ENCODE measurements at places on chromosomes 4 and X.

GRCh38 chrX:39944416-39944815 lies 153.3 kb downstream of the BCOR start:
- DNase-seq, result no peak

- DNase-seq, result no peak
Observed at GRCh38 chr4:54668014-54668611, 10.4 kb downstream of the KIT start.

DNA sequence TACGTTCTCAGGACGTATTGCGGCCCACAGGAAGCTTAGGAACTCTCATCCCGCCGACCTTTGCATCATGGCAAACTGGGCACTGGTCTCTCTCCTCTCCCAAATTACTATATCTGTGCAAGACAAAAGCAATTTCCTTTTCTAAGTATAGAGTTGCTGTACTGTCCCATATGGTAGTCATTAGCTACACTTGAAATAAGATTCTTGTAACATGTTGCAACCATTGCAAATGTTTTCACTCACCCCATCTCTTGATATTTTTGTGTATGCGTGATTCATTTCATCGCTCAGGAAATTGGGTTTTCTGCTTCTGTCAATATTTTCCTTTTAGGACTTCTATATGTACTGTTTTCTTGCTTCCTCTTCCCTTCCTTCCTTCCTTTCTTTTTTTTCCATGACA lies 15.7 kb downstream of the ARMCX6 start:
- no peak for DNase-seq

DNA sequence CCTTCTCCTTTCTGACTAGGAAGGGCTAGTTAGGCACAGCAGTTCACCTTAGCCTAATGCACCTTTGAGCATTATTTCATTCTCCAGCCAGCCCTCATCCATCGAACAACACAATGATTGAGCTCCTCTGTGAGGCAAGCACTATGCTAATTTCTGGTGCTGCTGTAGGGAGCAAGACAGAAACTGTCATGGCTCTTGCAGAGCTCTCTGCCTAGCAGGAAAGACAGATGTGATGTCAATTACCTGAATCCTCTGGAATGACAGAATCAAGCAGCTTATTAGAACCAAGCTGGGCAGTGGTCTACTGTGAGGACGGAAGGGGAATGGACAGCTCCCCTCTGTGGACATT lies 256.1 kb upstream of the NOCT start:
- DNase-seq, result no peak

- DNase-seq, result no peak
Observed at GRCh38 chrX:10554612-10555270, 65.6 kb downstream of the MID1 start.

- no peak for DNase-seq
Observed at GRCh38 chr4:101044766-101045165, 302.6 kb downstream of the PPP3CA start.

DNA sequence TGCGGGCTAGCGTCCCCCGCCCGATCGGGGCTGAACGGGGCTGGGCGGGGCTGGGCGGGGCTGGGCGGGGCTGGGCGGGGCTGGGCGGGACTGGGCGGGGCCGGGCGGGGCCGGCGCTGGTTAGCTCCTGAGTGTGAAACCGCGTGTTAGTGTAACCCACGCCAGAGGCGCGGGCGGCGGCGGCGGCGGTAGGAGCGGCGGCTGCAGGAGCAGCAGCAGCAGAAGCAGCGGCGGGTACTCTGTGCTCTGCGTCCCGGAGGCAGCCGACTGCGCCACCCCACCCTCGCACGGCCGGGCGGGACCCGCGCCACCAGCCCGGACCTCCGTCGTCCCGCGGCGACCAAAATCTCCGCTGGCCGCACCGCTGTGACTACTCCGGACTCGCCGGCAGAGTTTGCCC lies 128.1 kb downstream of the LAS1L start:
- DNase-seq, result no peak

DNA sequence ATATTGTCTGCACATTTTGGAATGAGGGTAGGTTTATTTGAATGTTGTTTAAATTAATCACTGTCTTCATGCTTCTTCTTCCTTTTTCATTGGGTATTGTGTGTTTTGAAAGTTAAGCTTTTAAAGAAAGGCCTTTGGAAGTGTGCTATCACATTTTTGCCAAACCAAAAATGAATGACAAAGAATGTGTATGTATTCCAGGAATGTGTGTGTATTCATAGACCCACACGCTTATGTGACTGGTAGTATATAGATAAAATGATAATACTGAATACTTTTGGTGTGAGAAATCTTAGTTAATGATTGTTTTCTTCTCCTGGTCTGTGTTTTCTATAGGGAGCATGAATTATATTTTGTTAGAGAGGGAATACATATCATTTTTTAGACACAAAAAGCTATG lies 404.4 kb downstream of the TLL1 start:
- DNase-seq, result no peak

GRCh38 chrX:77450415-77450814 lies 3.2 kb downstream of the FGF16 start:
- no peak for DNase-seq

DNA sequence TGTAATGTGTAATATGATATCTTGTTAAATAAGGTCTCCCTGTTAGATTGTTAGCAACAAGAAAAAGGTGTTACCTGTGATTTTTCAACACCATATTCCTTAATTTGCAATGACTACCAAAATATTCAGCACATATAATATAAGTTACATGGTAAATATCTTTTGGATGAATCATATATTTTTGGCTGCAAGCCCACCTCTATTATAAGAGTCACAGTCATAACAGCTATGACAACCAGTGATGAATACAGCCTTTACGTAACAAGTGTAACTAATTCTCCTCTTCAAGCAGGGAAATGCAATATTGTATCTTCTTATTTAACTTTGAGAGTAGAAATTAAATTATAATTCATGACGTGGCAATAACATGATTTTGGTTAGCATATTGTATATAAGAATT lies 187.0 kb downstream of the NLGN4X start:
- no peak for DNase-seq

DNA sequence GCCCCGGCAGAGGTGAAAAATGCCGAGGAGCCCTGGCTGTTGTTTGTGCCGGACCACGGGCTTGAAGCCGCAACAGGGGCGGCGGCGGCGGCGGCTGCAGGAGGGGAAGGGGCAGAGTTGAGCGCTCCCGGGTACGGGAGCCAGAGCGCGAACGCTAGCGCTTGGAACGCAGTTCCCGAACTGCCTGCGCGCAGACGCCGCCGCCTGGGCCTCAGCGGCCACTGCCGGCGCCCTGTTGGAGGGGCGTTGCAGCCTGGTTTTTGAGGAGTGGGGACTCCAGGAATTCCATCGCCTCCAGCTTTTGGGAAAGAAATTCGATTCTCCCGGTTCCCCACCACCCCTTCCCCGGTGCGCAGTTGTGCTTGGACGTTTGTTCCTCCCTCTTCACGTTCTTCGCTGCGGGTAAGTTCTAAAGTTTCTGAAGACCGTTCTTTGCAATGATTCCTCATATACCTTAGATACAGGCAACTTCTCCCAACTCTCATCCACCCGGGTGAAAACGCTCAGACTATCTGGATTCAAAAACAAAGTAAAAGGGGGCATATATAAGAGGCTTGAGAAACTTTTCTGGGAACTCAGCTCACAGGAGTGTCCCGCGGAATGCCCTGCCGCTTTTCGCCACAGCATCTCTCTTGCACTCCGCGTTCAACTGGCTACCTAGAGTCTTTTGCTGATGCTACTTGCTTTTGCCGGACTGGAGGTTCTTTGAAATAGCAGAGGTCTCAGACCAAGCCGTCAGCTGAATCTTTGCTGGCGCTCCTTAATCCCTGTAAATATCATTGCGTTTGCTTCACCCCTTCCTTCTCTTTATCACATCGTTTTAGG lies 1.0 kb downstream of the FAT4 start:
- peak; percentile 7 for DNase-seq

DNA sequence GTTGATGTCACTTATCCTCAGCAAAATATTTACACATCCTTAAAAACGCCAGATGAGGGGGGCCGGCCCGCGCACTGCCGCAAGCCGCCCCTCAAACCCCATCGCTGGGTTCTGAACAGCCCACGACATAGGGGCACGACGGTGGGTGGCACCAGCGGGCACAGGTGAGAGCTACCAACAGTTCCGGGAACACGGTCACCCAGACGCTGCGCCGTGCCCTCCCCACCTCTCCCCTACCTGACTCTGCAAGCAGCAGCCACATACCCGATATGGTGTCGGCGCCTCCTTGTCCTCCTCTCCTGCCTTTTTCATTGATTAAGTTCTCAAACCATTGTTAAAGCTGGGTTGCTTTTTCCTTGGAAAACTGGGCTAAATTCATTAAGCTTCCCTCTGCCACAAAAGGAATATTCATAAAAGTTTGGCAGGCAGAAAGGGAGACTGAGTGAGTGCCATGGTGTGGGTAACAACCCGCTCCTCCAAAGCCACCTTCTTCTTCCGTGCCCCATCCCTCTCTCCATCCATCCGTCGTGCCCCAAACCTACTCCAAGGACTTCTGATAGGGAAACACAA lies 1.4 kb downstream of the RAI2 start:
- no peak for DNase-seq

DNA sequence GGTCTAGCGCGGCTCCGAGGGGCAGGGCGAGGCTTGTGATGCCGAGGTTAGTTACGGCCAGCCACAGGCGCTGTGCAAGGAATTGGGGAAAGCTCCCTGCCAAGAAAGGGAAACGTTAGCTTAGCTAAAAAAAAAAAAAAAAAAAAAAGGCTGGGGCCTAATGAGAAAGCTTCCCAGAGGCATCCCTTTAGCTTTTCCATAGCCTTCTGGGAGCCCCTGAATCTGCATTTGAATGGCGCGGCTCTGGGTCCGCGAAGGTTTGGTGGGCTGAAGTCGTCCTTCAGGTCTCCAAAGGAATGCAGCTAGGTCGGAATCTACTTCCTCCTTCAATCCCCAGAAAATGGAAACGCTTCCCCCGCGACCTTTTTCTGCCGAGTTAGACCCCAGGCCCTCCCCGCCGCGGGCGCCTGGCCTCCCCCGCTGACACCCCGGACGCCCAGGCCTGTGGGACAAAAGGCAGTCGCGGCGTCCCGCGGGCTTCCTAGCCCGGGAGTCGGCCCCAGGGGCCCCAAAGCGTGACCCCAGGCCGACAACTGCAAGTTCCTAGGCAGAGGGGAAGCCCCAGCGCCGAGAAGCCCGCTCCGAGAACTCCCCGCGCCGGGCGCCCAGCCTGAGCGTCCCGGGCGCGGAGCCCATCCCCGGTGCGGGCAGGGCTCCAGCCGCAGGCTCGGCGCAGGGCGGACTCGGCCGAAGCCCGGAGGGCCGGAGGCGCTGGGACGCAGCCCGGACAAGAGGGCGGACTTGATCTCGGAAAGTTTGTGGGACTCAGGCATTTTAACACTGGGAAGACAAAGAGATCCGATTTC lies 605 bp upstream of the FAT1 start:
- DNase-seq, result peak; percentile 54

- DNase-seq, result no peak
Observed at GRCh38 chr4:183831683-183832082, 73.4 kb upstream of the STOX2 start.

GRCh38 chrX:134191281-134191680 lies 45.7 kb upstream of the CCDC160 start:
- no peak for DNase-seq

- no peak for DNase-seq
Observed at GRCh38 chr4:13601048-13601447, 26.5 kb downstream of the BOD1L1 start.

GRCh38 chr4:80926891-80927290 lies 103.6 kb upstream of the BMP3 start:
- DNase-seq, result peak; percentile 0

- no peak for DNase-seq
Observed at GRCh38 chr4:156547439-156547838, 424.2 kb downstream of the PDGFC start.

DNA sequence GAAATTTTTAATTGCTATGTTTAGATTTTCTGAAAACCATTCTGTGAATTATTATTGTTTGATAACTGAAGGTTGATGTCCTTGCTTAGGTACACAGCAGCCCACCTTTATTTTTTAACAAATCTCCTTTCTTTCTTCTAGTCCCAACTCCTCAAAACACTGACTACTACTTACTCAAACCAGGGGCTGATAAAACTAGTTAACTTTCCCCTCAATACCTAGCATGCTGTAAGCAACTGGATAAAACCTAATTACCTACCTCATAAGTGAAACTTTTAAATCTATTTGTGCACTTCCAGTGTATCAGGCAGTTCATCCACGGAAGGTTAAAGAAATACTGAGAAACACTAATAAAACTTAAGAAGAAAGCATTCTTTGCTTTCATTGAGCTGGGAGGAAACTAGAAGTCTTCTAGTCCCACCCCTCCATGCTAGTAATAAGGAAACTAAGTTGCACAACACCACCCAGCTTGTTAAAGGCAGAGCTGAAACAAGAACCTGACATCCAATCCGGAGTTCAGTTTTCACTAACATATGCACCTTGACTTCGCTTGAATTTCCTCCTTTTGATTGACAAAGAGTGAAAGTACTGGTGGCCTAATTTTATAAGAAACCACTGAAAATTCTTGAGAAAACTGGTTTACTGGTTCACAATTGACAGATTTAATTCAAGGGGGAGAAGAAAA lies 180.2 kb upstream of the TET2 start:
- DNase-seq, result no peak

DNA sequence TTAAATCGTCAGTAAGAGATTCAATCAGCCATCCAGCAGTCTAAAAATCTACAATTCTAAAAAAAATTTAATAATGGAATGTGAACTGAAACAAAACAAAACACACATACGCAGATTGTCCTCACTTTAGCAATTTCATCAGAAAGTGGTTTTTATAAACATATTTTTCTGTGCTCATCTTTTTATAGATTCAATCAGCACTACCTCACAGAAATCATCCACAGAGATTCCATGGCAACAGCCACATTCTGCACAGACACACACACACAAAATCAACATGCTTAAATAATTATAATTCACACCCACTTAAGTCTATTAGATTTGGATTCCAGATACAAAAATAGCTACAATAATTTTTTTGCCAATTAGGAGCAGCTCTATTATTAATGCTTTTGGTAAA lies 149.0 kb upstream of the KCNIP4 start:
- DNase-seq, result no peak

GRCh38 chrX:121221322-121221977 lies 174.0 kb downstream of the GLUD2 start:
- DNase-seq, result no peak

GRCh38 chr4:4289941-4290850 lies at the start of the genes LYAR and ZBTB49:
TSS of gene LYAR (minus strand) at chr4:4290154. CDS start at chr4:4283742, 6,412 bp downstream.
TSS of gene ZBTB49 (plus strand) at chr4:4290251. CDS start at chr4:4299946, 9,695 bp downstream.
- DNase-seq, result peak; percentile 89

- DNase-seq, result no peak
Observed at GRCh38 chr4:106463622-106464021, 95.0 kb upstream of the GIMD1 start.

GRCh38 chr4:26964994-26965393 lies 104.4 kb downstream of the STIM2 start:
- no peak for DNase-seq

- DNase-seq, result no peak
Observed at GRCh38 chr4:110532901-110533589, 57.1 kb downstream of the ENPEP start.

DNA sequence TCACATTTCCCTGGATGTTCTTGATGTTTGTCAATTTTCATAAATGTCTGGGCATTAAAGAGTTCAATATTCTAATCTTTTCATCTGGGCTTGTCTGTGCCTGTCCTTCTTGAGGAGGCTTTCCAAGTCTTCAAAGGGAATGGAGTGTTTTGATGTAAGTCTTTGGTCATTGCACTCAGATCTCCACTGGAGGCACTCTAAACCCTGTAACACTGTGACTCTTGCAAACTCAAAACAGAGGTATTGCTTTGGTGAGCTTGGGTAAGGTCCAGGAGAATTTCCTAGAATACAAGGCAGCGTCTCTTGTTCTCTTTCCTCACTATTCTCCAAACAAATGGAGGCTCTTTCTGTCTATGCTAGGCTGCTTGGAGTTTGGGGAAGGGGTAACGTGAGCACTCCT lies 1118.1 kb upstream of the PABPC4L start:
- no peak for DNase-seq

- DNase-seq, result peak; percentile 69
Observed at GRCh38 chrX:21153503-21153902, 220.7 kb upstream of the CNKSR2 start.

Measured in cerebellar cortex (tissue), 1 donor.